ENCODE measurements at places on chromosomes 11 and 22.

- DNase-seq, result no peak
Measured at GRCh38 chr11:12381875-12382274, 4.5 kb downstream of the PARVA start.

- DNase-seq, result no peak
Measured at GRCh38 chr22:41702763-41703162, 3.5 kb downstream of the MEI1 start.

GRCh38 chr11:61541598-61541997 is 33.0 kb downstream of the LRRC10B start:
- DNase-seq, result no peak

GRCh38 chr22:28560046-28560742 is 119.4 kb downstream of the TTC28 start:
- no peak for DNase-seq
